ENCODE measurements at places on chromosomes 11 and 22.
A peak's percentile ranks its signal among the peaks of the same experiment; 100 is the strongest.

- no peak for DNase-seq
Observed at GRCh38 chr11:85483861-85484260, 143.3 kb downstream of the DLG2 start.

DNA sequence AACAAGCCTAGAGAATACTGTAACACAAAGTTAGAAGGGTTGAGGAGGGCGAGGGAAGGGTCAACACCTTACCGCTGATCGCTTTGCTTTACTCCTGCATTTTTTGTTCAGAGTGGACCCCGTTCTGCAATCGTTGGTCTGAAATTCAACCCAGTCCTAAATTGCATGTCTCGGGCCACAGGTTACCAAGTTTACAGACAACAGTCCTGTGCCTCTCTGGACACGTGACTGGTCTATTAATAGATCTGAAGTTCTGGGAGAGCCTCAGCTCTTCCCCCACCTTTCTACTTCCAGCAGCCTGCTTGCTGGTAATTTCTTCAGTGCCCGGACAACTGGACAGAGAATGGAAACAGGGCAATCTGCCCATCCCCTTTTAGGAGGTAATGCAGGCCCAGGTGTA, 74.2 kb downstream of the STIM1 start:
- no peak for DNase-seq

DNA sequence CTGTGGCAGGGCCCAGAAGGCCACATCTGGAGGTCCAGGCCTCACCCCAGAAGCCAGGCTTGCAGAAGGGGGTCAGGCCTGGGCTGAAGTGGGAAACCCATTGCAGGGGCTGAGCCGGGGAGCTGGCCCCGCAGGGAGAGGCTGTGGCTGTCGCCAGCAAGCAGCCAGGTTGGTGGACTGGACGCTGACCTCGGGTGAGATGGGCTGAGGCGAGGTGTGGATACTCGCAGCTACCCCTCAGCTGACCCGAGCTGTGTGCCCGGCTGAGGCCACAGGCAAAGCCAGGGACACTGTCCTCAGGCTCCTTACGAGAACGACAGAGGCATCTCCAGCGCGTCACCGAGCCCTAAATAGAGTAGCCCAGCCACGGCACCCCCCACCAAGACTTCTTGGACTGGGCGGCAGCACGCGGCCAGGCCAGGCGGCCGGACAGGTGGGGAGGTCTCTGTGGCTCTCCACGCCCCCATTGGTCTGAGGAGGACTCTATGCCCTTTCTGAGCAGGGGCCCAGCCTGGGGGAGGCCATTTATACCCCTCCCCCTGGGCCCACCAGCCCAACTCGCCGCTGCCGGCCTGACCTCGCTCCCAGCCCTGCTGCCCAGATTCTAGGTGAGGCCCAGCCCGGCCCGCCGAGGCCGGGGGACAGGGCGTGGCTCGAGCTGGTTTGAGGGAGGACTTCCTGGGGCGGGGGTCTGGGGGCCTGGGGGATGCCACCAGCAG, at the start of gene TNNI2:
Gene TNNI2 (plus strand): TSS at position 556 of the 719 bp plus-strand sequence. CDS start 716 bp downstream, outside the sequence.
- DNase-seq: no peak

- no peak for DNase-seq
Observed at GRCh38 chr11:67264877-67265632, 1.2 kb upstream of the GRK2 start.

GRCh38 chr11:66051371-66051765, 796 bp upstream of the SF3B2 start:
- peak; percentile 21 for DNase-seq

GRCh38 chr11:127075758-127076157, 75.2 kb upstream of the KIRREL3 start:
- DNase-seq: no peak
